ENCODE measurements at places on chromosomes 6 and 20.

DNA sequence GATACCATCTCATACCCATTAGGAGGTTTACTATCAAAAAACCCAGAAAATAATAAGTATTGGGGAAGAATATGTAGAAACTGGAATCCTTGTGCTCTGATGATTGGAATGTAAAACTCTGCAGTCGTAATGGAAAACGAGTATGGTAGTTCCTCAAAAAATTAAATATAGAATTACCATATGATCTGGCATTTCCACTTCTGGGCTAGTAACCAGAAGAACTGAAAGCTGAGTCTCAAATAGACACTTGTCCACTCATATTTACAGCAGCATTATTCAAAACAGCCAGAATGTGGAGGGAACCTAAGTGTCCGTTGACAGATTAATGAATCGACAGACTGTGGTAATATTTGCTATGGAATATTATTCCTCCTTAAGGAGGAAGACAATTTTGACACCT is 44.3 kb downstream of the FOXC1 start:
- no peak for DNase-seq

DNA sequence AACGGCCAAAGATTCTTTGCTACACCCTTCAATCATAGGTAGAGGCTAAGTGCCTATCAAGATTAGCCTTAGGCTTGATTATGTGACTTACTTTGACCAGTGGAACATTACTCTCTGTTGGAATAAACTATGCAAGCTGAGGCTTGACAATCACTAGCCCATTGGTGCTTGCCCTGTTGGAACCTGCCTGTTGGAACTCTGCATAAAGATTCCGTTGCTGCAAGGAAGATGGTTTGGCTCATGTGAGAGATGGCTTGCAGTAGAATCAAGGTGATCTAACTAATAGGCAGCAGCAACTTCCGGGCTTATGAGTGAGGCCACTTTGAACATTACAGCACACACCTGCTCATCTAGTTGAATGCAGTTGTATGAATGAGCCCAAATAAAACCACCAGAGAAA is 227.7 kb upstream of the TSHZ2 start:
- no peak for DNase-seq

GRCh38 chr6:125959041-125959440 is 2.5 kb downstream of the HINT3 start:
- DNase-seq, result no peak

GRCh38 chr20:45109634-45110033 is 5.3 kb downstream of the WFDC5 start:
- no peak for DNase-seq
